Activated CD4-positive, alpha-beta T cell treated with anti-CD3 and anti-CD28 coated beads, Interleukin-2, amount 50 U/mL, for 24 hours (primary cell): ENCODE measurements at places on chromosomes 16 and 17.

DNA sequence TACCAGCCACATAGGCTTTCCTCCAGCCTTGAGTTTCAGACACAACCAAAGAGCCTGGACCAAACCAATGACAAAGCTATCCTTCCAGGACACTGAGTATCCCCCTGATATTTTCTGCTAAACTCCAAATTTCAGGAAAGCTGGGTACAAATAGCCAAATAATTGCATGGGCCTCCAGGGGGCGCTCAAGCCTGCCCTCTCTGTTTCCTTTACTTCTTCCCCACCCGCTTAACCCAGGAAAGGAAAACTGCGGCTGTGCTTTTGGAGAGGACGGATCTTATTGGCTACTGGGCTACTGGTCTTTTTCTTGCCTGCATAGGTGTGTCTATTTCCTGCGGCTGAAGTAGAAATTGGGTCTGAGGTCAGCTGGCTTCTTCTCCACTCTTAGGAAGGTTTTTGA is 30.1 kb downstream of the GNGT2 start:
- DNase-seq: peak; percentile 41

GRCh38 chr17:48628649-48629410 is 2.7 kb upstream of the HOXB9 start:
- DNase-seq: no peak

DNA sequence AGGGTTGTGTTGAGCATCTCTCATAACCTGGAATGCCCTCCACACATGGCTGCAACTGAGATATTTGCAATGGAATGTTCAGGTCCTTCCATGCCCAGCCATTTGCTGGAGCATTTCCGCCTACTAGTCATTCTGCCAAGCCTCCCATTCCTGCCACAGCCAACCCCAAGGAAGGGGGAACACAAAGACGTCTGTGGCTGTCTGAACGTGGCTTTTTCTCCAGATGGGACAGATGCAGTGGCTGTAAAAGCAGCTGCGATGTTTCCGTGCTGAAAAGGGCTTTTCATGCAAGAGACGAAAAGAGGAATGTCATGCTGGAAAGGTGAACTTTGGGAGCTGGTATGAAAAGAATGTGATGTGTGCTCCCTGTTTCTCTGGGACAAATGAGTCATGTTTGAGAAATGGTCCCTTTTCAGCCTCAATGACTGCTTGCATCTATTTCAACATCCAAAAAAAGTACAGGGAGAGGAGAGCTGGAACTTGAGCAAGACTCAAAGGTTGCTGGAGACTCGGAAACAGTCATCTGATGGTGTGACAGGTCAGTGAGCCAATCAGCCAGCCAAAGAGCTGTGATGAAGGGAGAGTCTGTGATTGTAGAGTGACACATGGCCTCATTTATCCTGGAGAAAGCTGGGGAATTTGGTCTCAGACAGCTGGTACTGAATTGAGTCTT is 208.9 kb downstream of the SHISA9 start:
- DNase-seq: no peak

DNA sequence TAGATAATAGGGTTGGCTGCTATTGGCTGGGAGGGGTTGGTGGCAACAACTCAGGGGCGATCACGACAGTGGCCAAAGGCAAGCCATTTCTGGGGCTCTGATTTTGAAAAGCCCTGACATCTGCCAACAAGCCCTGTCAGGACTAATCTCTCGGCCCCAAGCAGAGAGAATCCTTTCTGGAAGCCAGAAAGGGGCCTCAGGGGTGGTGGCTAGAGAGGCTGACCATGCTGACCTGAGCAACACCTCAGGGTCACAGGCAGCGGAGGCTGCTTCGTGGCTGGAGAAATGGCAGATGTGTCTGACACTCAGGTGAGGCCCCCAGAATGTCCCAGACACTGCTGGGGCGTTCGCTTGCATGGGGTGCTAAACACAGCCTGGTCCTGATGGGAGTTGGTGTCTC is 35.0 kb upstream of the ZFP90 start:
- no peak for DNase-seq

- no peak for DNase-seq
Observed at GRCh38 chr17:42537826-42538451, 1.9 kb downstream of the NAGLU start.

DNA sequence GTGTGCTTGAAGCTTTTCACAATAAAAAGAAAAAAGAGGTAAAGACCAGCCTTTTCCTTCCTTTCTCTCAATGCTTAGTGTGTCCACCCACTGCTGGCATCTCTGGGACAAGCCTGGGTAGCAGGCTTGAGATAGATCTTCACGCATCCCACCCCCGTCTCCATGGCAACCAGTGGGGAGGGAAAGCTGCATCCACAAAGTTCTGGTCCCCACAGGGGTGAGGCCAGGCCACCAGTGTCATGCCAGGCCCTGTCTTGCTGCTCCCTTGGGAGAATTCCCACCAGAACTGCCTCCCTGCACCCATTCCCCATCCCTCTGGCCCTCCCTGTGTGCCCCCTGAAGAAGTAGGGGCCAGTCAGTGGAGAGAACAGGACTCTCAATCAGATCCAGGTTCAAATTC is 259.9 kb downstream of the MRTFB start:
- DNase-seq: no peak
